Osteocyte (in vitro differentiated cells): ENCODE measurements at places on chromosomes 6 and 20. TPM values are rescaled to one million over a fixed set of nuclear protein-coding genes. Genes with fewer than 3 reads are reported as not detected.

The LRRC73 gene
- 0.29 and 0.40 TPM in 2 replicates for total RNA-seq

The TMEM181 gene
- total RNA-seq, result 33.2 and 33.5 TPM in 2 replicates

The SLC17A1 gene
- total RNA-seq, result not detected in 2 replicates

The SDC4 gene
- total RNA-seq, result 31.5 and 32.3 TPM in 2 replicates

The TBXT gene
- not detected in 2 replicates for total RNA-seq

The NRSN1 gene
- total RNA-seq, result not detected in 2 replicates

The SPTLC3 gene
- total RNA-seq, result 5.0 and 5.8 TPM in 2 replicates

The PNRC1 gene
- 157 and 160 TPM in 2 replicates for total RNA-seq

GRCh38 chr20:327186-328026 is 2.1 kb downstream of the SOX12 start:
- DNase-seq, result peak; percentile 94
- H3K4me3 ChIP-seq, result peak overlapping the region; percentile 78
- H3K36me3 ChIP-seq, result no peaks in the 10 kb centered on the region
- H3K27ac ChIP-seq, result peak overlapping the region; percentile 65
- peaks cover 35% of the 10 kb centered on the region for H3K4me1 ChIP-seq
- no peaks in the 10 kb centered on the region for H3K27me3 ChIP-seq

GRCh38 chr20:25408170-25408547 is 686 bp downstream of the GINS1 start:
- H3K4me1 ChIP-seq, result peaks cover 19% of the 10 kb centered on the region
- no peaks in the 10 kb centered on the region for H3K36me3 ChIP-seq
- no peak for DNase-seq
- H3K27me3 ChIP-seq, result no peaks in the 10 kb centered on the region
- H3K27ac ChIP-seq, result peak overlapping the region; percentile 83
- peak overlapping the region; percentile 85 for H3K4me3 ChIP-seq

GRCh38 chr6:139846538-139847456 is 472.3 kb upstream of the CITED2 start:
- no peak for DNase-seq
- peaks cover 6% of the 10 kb centered on the region for H3K36me3 ChIP-seq
- H3K27ac ChIP-seq, result no peak overlapping the region

- peak; percentile 90 for DNase-seq
- no peak overlapping the region for H3K27ac ChIP-seq
- peaks cover 3% of the 10 kb centered on the region for H3K36me3 ChIP-seq
- no peak overlapping the region for H3K4me3 ChIP-seq
These were observed 4.6 kb downstream of the TP53TG5 start for GRCh38 chr20:45373353-45374100.

- H3K4me1 ChIP-seq, result peaks cover 15% of the 10 kb centered on the region
- peak overlapping the region; percentile 31 for H3K27ac ChIP-seq
- H3K4me3 ChIP-seq, result no peak overlapping the region
These were observed 13.2 kb downstream of the SS18L1 start for GRCh38 chr20:62156592-62157386.

DNA sequence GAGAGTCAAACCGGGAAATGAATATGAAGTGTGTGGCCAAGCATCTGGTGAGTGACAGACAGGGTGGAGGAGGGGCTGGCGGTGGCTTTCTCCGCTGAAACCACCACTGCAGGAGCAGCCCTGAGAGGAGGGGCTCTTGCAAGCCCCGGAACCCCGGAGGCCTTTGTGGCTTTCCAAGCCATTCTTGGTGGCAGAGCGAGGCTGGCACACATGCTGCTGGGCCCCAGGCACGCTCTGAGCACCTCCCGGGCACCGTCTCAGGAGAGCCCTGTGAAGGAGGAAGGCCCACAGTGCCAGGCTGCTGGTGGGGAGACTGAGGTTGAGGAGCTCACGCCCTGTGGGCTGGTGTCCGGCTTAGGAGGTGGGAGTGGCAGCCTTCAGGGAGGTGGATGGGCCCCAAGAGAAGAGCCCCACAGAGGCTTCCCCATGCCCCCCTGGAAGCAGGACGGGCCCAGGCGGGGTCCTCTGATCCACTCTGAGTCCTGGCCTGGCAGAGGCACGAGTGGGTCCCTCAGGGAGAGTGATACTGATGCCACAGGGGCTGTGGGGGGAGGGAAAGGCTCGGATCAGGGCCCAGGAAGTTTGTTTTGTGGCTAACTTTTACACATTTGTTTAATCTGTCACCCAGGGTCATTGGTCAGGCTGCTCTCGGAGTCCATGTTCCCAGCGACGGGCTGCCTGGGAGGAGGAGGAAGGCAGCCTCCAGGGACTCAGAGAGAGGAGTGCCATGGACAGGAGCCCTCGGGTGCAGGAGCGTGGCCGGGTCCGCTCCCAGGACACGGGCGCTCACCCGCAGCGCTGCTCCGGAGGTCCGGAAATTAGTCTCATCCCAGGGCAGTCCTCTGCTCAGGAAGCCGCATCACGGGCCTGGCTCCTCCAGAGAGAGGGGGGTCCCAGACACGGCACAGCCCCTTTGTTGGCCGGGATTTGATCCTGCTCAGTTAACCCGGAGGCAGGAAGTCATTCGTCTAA is 170.7 kb downstream of the ERMARD start:
- no peaks in the 10 kb centered on the region for H3K27me3 ChIP-seq
- no peaks in the 10 kb centered on the region for H3K4me1 ChIP-seq
- no peak overlapping the region for H3K4me3 ChIP-seq
- H3K36me3 ChIP-seq, result no peaks in the 10 kb centered on the region
- DNase-seq, result no peak

GRCh38 chr20:50980071-50980681 is 21.6 kb downstream of the MOCS3 start:
- peak overlapping the region; percentile 77 for H3K27ac ChIP-seq
- no peaks in the 10 kb centered on the region for H3K27me3 ChIP-seq
- no peaks in the 10 kb centered on the region for H3K36me3 ChIP-seq

DNA sequence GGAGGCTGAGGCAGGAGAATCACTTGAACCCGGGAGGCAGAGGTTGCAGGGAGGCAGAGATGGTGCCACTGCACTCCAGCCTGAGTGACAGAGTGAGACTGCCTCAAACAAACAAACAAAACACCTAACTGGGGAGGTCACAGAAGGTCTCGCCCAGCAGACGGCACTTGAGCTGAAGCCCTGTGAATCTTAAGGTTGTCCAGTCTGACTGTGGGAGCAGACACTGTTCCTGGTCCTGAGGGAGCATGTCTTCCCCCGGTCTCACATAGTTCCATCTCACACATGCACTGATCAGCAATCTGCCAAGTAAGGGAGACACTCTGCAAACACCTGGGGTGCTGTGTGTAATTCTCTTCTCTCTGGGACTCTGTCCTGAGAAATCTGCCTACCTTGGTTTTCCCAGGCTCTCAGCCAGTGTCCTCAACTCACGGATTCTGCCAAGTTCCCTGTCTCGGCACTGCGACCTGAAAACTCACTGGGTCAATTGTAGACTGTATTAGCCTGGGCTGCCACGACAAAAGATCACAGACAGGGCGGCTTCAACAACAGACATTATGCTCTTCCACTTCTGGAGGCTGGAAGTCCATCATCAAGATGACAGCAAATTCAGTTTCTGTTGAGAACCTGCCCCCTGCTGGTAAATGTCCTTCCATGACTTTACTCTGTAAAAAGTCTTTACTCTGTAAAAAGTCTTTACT is 94.3 kb downstream of the JPH2 start:
- no peak for DNase-seq
- H3K27me3 ChIP-seq, result peaks cover 21% of the 10 kb centered on the region
- no peak overlapping the region for H3K4me3 ChIP-seq
- no peak overlapping the region for H3K27ac ChIP-seq

DNA sequence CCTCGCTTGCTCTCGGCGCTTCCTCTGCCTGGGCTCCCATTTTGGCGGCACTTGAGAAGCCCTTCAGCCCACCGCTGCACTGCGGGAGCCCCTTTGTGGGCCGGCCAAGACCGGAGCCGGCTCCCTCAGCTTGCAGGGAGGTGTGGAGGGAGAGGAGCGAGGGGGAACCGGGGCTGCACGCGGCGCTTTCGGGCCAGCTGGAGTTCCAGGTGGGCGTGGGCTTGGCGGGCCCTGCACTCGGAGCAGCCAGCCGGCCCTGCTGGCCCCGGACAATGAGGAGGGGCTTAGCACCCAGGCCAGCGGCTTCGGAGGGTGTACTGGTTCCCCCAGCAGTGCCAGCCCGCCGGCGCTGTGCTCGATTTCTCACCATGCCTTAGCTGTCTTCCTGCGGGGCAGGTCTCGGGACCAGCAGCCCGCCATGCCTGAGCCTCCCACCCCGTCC is 10.2 kb upstream of the SRPK1 start:
- H3K27ac ChIP-seq, result no peak overlapping the region
- H3K36me3 ChIP-seq, result no peaks in the 10 kb centered on the region
- peaks cover 19% of the 10 kb centered on the region for H3K27me3 ChIP-seq
- no peak overlapping the region for H3K4me3 ChIP-seq
- no peak for DNase-seq

- no peak overlapping the region for H3K27ac ChIP-seq
- no peak for DNase-seq
- H3K4me3 ChIP-seq, result no peak overlapping the region
- H3K4me1 ChIP-seq, result no peaks in the 10 kb centered on the region
- peaks cover 32% of the 10 kb centered on the region for H3K27me3 ChIP-seq
- no peaks in the 10 kb centered on the region for H3K36me3 ChIP-seq
These were observed 57.2 kb upstream of the ANKEF1 start for GRCh38 chr20:9977629-9978028.

DNA sequence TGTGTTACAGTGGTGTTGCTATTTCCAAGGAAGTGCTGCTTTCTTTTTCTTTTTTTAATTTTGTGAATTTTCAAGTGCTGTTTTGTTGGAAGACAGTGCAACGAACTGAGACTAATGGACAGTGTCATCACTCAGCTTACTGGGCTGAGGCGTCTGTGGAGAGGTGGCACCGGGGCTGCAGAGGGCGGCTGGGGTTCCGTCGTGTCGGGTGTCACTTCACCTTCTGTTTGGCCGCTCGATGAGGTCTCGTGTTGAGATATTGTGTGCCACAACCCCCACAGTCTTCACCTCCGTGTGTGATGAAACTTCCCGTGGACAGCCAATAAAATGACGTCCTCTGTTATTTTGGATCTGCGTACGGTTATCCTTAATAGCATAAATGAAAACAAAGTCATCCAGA is 149.4 kb upstream of the SNX9 start:
- H3K27ac ChIP-seq, result no peak overlapping the region
- no peaks in the 10 kb centered on the region for H3K27me3 ChIP-seq
- no peak overlapping the region for H3K4me3 ChIP-seq
- H3K4me1 ChIP-seq, result peaks cover 18% of the 10 kb centered on the region
- no peak for DNase-seq

GRCh38 chr20:19008497-19008896 is 194.9 kb downstream of the SCP2D1 start:
- H3K27ac ChIP-seq, result no peak overlapping the region
- H3K27me3 ChIP-seq, result no peaks in the 10 kb centered on the region
- H3K4me3 ChIP-seq, result no peak overlapping the region
- no peak for DNase-seq
- H3K36me3 ChIP-seq, result no peaks in the 10 kb centered on the region
- H3K4me1 ChIP-seq, result no peaks in the 10 kb centered on the region

DNA sequence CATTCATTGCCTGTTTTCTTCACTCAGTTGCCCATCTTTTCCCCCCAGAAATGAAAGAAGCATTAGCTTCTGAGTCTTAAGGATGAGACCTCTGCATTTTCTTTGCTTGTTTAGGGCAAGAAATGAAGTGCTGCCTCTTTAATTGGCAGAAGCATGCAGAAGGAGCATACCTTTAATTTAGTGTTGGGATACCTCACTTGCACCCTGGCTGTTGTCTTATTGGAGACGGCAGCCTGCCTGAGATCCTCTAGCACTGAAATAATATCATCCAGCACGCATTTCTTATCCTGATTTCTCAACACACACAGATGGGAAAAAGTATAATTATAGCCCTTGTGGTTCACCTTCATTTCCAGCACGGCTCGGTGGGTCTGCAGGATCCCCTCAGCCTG is 43.1 kb downstream of the PTCHD4 start:
- no peak overlapping the region for H3K27ac ChIP-seq
- no peaks in the 10 kb centered on the region for H3K36me3 ChIP-seq
- no peak for DNase-seq

GRCh38 chr6:25717866-25718740 is 36.4 kb upstream of the SLC17A4 start:
- H3K27ac ChIP-seq, result no peak overlapping the region
- DNase-seq, result no peak
- peaks cover 19% of the 10 kb centered on the region for H3K27me3 ChIP-seq
- peaks cover 2% of the 10 kb centered on the region for H3K4me1 ChIP-seq
- no peak overlapping the region for H3K4me3 ChIP-seq

- peaks cover 7% of the 10 kb centered on the region for H3K36me3 ChIP-seq
- no peak for DNase-seq
- H3K4me1 ChIP-seq, result peaks cover 4% of the 10 kb centered on the region
- no peaks in the 10 kb centered on the region for H3K27me3 ChIP-seq
These were observed 391.0 kb upstream of the SOX4 start for GRCh38 chr6:21202521-21202920.

DNA sequence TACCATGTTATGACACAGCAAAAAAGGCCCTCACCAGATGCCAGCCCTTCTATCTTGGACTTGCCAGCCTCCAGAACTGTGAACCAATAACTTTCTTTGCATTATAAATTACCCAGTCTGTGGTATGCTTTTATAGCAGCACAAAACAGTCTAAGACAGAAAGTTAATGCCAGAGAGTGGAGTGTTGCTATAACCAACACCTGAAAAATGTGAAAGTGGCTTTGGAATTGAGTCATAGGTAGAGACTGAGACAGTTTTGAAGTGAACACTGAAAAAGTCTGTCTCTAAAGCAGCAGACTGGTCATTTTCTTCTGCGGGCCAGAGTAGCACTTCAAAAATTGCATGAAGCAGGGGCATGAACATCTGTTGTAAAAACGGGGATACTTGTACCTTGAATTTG is 28.0 kb upstream of the ASIP start:
- peaks cover 8% of the 10 kb centered on the region for H3K4me1 ChIP-seq
- H3K36me3 ChIP-seq, result no peaks in the 10 kb centered on the region
- no peak overlapping the region for H3K27ac ChIP-seq
- no peak overlapping the region for H3K4me3 ChIP-seq
- H3K27me3 ChIP-seq, result no peaks in the 10 kb centered on the region

DNA sequence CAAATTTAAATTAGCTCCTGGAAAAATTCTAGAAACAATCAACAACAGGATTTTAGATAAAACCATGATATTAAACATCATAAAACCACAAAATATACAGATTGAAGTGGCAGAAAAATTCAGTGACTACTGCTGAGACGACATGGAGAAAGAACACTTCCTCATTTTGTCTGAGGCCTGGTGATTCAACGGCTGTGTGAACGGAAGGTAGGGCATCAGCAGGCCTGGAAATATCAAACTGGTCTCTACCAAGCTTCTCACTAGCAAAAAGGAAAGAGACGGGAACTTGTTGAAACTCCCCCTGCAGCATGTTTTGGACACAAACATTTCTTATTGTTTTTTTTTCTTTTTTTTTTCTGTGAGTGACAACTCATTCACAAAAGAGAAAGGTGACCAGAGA is 58.0 kb upstream of the AHI1 start:
- H3K4me1 ChIP-seq, result no peaks in the 10 kb centered on the region
- no peak for DNase-seq
- no peaks in the 10 kb centered on the region for H3K36me3 ChIP-seq
- no peak overlapping the region for H3K27ac ChIP-seq
- H3K4me3 ChIP-seq, result no peak overlapping the region

DNA sequence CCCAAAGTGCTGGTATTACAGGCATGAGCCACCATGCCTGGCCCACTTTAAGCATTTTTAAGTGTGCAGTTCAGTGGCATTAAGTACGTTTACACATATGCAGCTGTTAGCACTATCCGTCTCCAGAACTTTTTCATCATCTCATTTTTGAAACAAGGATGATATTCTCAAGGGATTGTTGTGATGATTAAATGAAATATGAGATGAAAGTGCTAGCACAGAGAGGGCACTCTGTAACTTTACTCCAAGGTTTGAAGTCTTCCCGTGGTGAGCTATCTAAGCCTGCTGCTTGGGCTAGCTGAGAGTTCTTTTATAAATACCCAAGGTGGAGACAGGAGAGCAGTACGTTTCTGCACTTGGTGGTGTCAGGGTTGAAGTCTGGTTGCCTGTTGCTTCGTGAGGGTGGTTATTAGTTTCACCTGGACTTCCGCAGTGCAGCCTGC is 6.6 kb downstream of the TM9SF4 start:
- peaks cover 25% of the 10 kb centered on the region for H3K4me1 ChIP-seq
- H3K27me3 ChIP-seq, result no peaks in the 10 kb centered on the region
- DNase-seq, result no peak
- H3K4me3 ChIP-seq, result no peak overlapping the region
